ENCODE measurements at places on chromosomes 3 and 15. TPM values are rescaled to one million over a fixed set of nuclear protein-coding genes. Genes with fewer than 3 reads are reported as not detected.
A peak's percentile ranks its signal among the peaks of the same experiment; 100 is the strongest.

The UQCC5 gene
- total RNA-seq, result 3.0 TPM

The ADIPOQ gene
- not detected for total RNA-seq

The CCDC32 gene
- total RNA-seq, result 27.5 TPM

The EIF3J gene
- 33.1 TPM for total RNA-seq

The AP2M1 gene
- total RNA-seq, result 307 TPM

The THAP10 gene
- total RNA-seq, result 6.6 TPM

The ZCWPW2 gene
- 1.7 TPM for total RNA-seq

The UBA5 gene
- total RNA-seq, result 48.4 TPM

The GOLGA6L9 gene
- 3.6 TPM for total RNA-seq

The TMEM39A gene
- 20.6 TPM for total RNA-seq

GRCh38 chr15:64256051-64256450 is 93.2 kb upstream of the PPIB start:
- no peak overlapping the region for H3K4me3 ChIP-seq
- DNase-seq, result no peak
- H3K4me1 ChIP-seq, result no peaks in the 10 kb centered on the region
- no peaks in the 10 kb centered on the region for H3K36me3 ChIP-seq
- no peaks in the 10 kb centered on the region for H3K27me3 ChIP-seq

DNA sequence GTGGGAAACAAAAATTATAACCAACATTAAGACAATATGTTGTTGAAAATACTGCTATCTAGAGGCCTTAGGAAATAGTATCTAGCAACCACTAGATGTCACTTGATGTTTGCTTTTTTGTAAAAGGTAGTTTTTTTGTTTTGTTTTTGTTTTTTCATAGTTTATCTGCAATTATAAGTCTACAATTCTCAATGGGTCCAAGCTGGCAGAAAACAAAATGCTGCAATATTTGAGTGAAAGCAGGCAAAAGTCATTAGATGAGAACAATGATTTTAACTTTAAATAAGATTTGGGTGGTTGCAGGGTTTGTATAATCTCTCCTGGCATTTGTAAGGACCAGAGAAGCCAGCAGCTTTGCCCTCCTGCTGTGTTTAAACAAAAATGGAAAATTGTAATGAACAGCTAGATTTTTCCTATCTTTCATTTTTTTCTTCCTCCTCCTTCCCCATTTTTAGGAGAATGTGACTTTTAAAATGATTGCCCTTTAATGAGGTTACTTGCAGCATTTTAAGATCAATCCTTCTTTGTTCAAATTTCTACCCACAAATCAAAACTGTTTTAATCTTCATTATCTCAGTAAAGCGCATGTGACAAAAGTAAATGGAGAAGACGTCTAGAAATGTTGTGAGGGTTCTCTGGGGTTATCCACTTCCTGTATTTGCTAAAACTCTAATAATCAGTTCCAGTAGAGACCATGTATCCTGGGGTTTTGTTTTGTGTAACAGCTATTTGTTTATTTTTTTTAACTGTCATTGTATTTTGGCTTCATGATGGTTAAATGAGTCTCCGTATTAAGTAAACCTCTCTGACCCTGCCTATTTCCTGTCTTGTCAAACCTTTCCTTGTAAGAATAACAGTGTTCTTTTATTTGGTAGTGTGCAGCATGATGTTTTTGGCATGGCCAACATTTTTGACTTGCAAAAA is 27.3 kb downstream of the DUT start:
- H3K36me3 ChIP-seq, result no peaks in the 10 kb centered on the region
- no peaks in the 10 kb centered on the region for H3K4me1 ChIP-seq
- no peaks in the 10 kb centered on the region for H3K27me3 ChIP-seq
- no peak for DNase-seq
- no peak overlapping the region for H3K4me3 ChIP-seq
- no peak overlapping the region for H3K27ac ChIP-seq

GRCh38 chr3:161556533-161556932 is 59.9 kb downstream of the OTOL1 start:
- H3K4me1 ChIP-seq, result no peaks in the 10 kb centered on the region
- H3K27ac ChIP-seq, result no peak overlapping the region

- no peaks in the 10 kb centered on the region for H3K36me3 ChIP-seq
- no peak overlapping the region for H3K27ac ChIP-seq
- DNase-seq, result no peak
- H3K4me1 ChIP-seq, result no peaks in the 10 kb centered on the region
- no peaks in the 10 kb centered on the region for H3K27me3 ChIP-seq
Measured at GRCh38 chr15:50562735-50563640, 16.5 kb upstream of the USP50 start.

GRCh38 chr3:110164632-110165369 is 827.5 kb upstream of the DPPA4 start:
- H3K4me3 ChIP-seq, result no peak overlapping the region
- H3K27ac ChIP-seq, result no peak overlapping the region
- no peaks in the 10 kb centered on the region for H3K27me3 ChIP-seq
- no peaks in the 10 kb centered on the region for H3K4me1 ChIP-seq

GRCh38 chr3:66472313-66473134 is 28.3 kb downstream of the LRIG1 start:
- H3K4me3 ChIP-seq, result no peak overlapping the region
- peaks cover 36% of the 10 kb centered on the region for H3K4me1 ChIP-seq
- peak; percentile 38 for DNase-seq
- peak overlapping the region; percentile 97 for H3K27ac ChIP-seq
- H3K27me3 ChIP-seq, result no peaks in the 10 kb centered on the region

- H3K4me1 ChIP-seq, result no peaks in the 10 kb centered on the region
- no peak overlapping the region for H3K27ac ChIP-seq
Measured at GRCh38 chr3:150259526-150260397, 148.3 kb upstream of the TSC22D2 start.

DNA sequence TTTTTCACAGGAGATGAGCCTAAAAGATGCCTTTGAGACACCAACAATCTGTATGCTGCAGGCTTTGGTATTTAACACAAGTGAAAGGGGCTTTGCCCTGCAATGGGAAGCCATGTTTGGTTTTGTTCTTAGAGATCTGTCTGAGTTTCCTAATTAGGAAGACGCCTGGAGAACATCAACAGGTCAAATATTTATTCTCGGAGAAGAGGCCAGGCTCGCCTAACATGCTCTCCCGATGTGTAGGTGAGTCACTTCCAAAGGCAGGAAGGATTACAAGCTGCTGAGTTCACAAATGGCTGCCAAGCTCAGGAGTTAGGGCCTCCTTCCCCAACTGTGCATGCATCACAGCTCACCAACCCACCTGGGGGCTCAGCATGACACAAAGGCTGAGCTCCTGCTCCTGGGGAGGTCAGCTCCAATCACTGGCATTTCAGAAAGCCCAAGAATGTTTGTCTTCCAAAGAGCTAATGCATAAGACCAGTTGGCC is 119.5 kb upstream of the PRICKLE2 start:
- no peak for DNase-seq
- H3K4me3 ChIP-seq, result no peak overlapping the region
- no peaks in the 10 kb centered on the region for H3K4me1 ChIP-seq
- no peaks in the 10 kb centered on the region for H3K36me3 ChIP-seq
- no peaks in the 10 kb centered on the region for H3K27me3 ChIP-seq

DNA sequence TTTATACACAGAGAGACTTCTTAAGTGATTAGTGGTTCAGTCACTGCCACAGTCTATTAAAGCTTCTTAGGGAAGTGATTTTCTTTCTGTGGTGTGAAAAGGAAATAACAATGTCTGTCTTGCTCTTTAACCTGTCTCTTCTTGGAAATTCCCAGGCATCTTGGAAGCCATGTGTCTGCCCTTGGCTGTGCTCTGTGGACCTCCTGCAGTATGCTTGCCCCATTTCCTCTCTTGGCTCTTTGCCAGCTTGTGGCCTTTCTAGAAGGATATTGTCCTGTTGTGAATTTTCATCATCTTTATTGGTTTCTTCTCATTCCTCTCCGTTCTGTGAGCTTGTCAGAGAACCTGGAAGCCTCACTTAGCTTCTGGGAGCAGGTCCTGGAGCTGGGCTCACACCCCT is 338.4 kb upstream of the C2CD4B start:
- no peak overlapping the region for H3K27ac ChIP-seq
- no peaks in the 10 kb centered on the region for H3K27me3 ChIP-seq
- H3K4me1 ChIP-seq, result peaks cover 4% of the 10 kb centered on the region
- no peaks in the 10 kb centered on the region for H3K36me3 ChIP-seq
- H3K4me3 ChIP-seq, result no peak overlapping the region
- no peak for DNase-seq

- no peak for DNase-seq
- H3K27me3 ChIP-seq, result no peaks in the 10 kb centered on the region
- no peak overlapping the region for H3K27ac ChIP-seq
- H3K4me1 ChIP-seq, result no peaks in the 10 kb centered on the region
Measured at GRCh38 chr3:124619887-124620599, 110.2 kb upstream of the UMPS start.

DNA sequence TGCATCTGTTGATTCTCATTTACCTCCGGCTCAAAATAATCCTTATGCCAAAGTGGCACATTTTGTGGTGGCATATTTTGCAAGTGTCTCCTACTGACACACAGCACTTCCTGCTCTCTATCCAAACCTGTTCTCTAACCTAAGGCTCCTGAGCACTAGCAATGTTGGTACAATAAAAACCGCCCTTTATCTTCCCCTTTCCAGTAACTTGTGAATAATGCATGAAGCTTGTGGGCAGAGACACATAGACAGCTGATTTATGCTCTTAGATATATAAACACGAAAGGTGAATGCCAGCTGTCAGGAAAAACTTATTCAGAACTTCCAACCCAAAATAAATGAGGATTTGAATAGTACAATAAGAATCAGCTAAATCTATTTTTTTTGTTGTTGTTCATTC is 34.6 kb upstream of the ARPIN start:
- DNase-seq, result no peak
- no peaks in the 10 kb centered on the region for H3K36me3 ChIP-seq
- no peaks in the 10 kb centered on the region for H3K27me3 ChIP-seq
- H3K27ac ChIP-seq, result no peak overlapping the region
- no peaks in the 10 kb centered on the region for H3K4me1 ChIP-seq

DNA sequence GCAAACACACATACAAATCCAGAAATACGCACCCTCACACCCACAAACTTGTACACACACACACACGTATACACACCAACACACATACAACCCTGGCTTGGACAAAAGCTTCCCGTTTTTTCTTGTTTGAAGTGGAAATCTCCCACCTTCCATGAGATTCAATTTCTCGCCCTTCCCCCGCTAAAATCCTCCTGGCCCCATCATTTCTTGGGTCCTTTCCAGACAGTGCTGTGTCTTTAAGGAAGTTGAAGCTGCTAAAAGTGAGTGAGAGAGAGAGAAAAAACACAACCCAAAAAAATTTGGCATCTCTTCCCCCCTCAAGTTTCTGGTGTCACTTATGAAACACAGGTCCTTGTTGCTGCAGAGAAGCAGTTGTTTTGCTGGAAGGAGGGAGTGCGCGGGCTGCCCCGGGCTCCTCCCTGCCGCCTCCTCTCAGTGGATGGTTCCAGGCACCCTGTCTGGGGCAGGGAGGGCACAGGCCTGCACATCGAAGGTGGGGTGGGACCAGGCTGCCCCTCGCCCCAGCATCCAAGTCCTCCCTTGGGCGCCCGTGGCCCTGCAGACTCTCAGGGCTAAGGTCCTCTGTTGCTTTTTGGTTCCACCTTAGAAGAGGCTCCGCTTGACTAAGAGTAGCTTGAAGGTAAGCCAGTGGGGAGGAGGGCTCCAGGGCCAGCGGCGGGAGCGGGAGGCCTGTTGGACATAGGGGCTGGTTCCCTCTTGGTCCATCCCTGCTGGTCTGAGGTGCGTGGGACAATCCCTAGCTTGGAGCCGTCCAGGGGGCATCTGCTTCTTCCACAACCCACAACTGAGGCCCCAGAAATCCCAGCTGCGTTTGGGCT is at the start of gene ISLR:
TSS of gene ISLR (plus strand) at position 331 of the 839 bp plus-strand sequence. CDS start 1,149 bp downstream, outside the sequence.
- H3K27me3 ChIP-seq, result no peaks in the 10 kb centered on the region
- no peak for DNase-seq
- H3K4me3 ChIP-seq, result peak within 1 kb of the TSS; percentile 14
- no peaks in the 10 kb centered on the region for H3K4me1 ChIP-seq

DNA sequence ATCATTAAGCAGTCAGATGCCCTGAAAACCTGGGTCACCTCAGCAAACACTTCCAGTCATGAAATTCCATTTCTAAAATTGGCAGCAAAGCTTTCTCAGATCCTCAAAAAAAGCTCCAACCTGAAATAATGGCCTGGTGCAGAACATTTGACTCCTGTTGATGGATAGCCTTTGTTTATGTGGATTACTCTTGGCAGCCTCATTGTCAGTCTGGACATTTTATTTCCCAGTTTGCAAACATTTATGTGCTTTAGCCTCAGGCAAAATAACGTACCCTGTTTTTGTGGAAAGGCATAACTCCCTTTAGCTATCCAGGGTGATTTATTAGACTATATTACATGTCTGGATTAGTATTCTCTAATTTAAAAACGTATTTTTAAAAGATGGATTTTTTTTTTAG is 53.9 kb downstream of the PXYLP1 start:
- no peaks in the 10 kb centered on the region for H3K27me3 ChIP-seq
- no peak overlapping the region for H3K4me3 ChIP-seq
- H3K4me1 ChIP-seq, result no peaks in the 10 kb centered on the region
- H3K27ac ChIP-seq, result no peak overlapping the region

- DNase-seq, result no peak
- no peak overlapping the region for H3K4me3 ChIP-seq
- H3K36me3 ChIP-seq, result no peaks in the 10 kb centered on the region
- H3K27me3 ChIP-seq, result no peaks in the 10 kb centered on the region
- H3K4me1 ChIP-seq, result peaks cover 5% of the 10 kb centered on the region
- H3K27ac ChIP-seq, result no peak overlapping the region
Measured at GRCh38 chr3:170050753-170051152, 13.0 kb downstream of the GPR160 start.

- no peak for DNase-seq
- no peaks in the 10 kb centered on the region for H3K36me3 ChIP-seq
- H3K4me3 ChIP-seq, result no peak overlapping the region
- H3K4me1 ChIP-seq, result no peaks in the 10 kb centered on the region
Measured at GRCh38 chr15:55917881-55918296, 75.5 kb downstream of the NEDD4 start.

- no peak for DNase-seq
- H3K27ac ChIP-seq, result no peak overlapping the region
- no peak overlapping the region for H3K4me3 ChIP-seq
- H3K4me1 ChIP-seq, result no peaks in the 10 kb centered on the region
- no peaks in the 10 kb centered on the region for H3K36me3 ChIP-seq
Measured at GRCh38 chr15:45363334-45363733, 15.0 kb downstream of the GATM start.

GRCh38 chr15:65914981-65915925 is 46.0 kb downstream of the RAB11A start:
- no peak overlapping the region for H3K4me3 ChIP-seq
- no peaks in the 10 kb centered on the region for H3K4me1 ChIP-seq
- H3K27ac ChIP-seq, result no peak overlapping the region

GRCh38 chr15:89104172-89104564 is 15.9 kb downstream of the ABHD2 start:
- H3K27ac ChIP-seq, result peak overlapping the region; percentile 92
- H3K27me3 ChIP-seq, result no peaks in the 10 kb centered on the region
- peaks cover 22% of the 10 kb centered on the region for H3K4me1 ChIP-seq
- no peak overlapping the region for H3K4me3 ChIP-seq
- peaks cover 4% of the 10 kb centered on the region for H3K36me3 ChIP-seq
- DNase-seq, result no peak

- no peak for DNase-seq
- no peak overlapping the region for H3K27ac ChIP-seq
- no peaks in the 10 kb centered on the region for H3K36me3 ChIP-seq
- H3K4me1 ChIP-seq, result no peaks in the 10 kb centered on the region
- H3K27me3 ChIP-seq, result no peaks in the 10 kb centered on the region
- no peak overlapping the region for H3K4me3 ChIP-seq
Measured at GRCh38 chr3:194383276-194383940, 13.9 kb upstream of the LRRC15 start.

- no peaks in the 10 kb centered on the region for H3K27me3 ChIP-seq
- no peak overlapping the region for H3K4me3 ChIP-seq
- no peaks in the 10 kb centered on the region for H3K36me3 ChIP-seq
- DNase-seq, result no peak
- H3K27ac ChIP-seq, result no peak overlapping the region
Measured at GRCh38 chr15:97966924-97967620, 6.6 kb downstream of the ARRDC4 start.
